Panc1 (cell line): ENCODE measurements at places on chromosomes 4 and X.
A peak's percentile ranks its signal among the peaks of the same experiment; 100 is the strongest.

DNA sequence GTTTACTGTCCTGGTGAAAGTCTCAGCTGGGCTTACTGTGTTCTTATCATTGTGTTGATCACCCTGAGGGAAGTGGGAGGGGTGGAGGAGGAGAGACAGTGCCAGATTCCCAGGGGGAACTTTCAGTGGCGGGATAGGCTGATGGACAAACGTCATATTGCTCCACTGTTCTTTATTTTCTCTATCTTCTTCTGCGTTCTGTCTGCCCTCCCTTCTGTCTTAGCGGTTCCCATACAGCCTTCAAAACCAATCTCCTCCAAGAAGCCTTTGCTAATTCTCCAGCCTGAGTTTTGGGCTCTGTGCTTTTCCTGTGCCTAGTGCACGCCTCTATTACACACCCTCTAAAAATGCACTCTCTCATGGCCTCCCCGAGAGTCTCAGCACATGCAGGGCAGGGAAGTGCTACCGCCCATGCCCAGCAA lies 448.7 kb upstream of the FAT1 start:
- DNase-seq: no peak

- DNase-seq: no peak
Measured at GRCh38 chr4:180153587-180153986, 2089.6 kb upstream of the TENM3 start.

- DNase-seq: peak; percentile 25
Measured at GRCh38 chr4:37825968-37826294, 555 bp upstream of the PGM2 start.

DNA sequence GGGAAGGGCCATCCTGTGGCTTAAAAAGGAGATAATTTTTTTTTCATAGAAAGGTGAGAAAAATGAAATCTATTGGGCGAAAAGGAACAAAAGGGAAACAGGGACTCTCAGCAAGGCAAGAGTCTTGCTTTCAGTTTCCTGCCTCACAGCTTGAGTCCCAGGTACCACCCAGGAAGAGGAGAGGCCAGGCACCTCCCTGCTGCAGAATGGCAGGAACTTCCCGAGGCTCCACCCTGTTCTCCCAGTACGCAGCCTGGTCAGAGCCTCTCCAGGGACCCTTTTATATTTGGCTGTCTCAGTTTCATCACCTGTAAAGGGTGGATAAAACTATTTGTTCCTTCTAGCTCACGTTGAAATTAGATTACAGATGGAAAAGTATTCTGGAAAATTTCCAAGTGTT lies 33.8 kb downstream of the UCHL1 start:
- no peak for DNase-seq

DNA sequence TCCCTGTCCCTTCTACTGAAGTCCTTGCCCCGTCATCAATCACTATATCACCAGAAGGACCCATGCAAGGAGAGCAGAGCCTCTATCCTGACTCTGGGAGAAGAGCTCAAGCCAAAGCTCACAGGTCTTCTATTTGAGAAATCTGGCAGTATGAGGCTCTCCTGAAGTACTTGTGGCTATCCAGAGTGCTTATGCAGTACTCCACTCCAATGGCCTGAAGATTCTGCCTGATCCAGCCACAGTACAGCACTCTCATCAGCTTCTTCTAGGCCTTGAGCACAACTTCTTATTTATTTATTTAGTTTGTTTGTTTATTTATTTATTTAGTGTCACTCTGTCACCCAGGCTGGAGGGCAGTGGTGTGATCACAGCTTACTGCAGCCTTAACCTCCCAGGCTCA lies 13.0 kb downstream of the USP26 start:
- DNase-seq: no peak

DNA sequence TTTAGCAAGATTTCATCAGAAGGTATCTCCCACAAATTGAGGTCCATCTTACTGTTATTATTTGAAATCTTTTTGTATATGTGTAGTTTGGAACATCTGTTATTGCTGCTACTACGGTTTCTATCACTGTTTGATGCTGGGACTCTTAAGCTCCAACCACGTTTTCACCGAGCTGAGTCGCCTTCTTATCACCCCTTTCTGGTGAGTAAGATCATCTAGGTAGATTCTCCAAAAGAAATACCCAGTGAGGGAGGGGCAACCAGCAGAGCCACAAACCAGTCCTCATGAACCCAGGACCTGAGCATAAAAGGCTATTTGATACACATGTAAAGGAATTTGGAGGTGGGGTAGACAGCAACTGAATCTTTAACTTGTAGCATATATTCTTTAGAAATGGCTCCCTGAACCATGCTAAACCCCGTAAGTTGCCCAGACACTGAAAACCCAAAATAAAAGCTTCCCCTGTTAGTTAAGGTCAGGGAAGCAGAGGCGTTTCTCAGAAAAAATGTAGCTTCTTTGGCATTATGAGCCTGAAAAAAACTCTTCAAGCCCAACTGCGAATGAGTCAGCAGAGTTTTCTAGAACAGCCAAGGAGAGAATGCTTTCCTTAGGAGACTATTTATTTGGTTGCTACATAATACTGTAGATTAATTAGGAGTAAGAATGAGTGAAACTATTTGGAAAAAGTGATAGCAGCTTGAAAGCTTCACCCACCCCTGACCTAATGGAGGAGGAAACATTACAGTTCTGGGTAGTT lies 53.8 kb upstream of the ATXN3L start:
- DNase-seq: no peak

- no peak for DNase-seq
Measured at GRCh38 chr4:175308236-175308635, 390.1 kb downstream of the ADAM29 start.

- DNase-seq: no peak
Measured at GRCh38 chr4:41725254-41725653, 23.3 kb downstream of the PHOX2B start.

- no peak for DNase-seq
Measured at GRCh38 chrX:140501940-140502468, 2.9 kb downstream of the SOX3 start.

DNA sequence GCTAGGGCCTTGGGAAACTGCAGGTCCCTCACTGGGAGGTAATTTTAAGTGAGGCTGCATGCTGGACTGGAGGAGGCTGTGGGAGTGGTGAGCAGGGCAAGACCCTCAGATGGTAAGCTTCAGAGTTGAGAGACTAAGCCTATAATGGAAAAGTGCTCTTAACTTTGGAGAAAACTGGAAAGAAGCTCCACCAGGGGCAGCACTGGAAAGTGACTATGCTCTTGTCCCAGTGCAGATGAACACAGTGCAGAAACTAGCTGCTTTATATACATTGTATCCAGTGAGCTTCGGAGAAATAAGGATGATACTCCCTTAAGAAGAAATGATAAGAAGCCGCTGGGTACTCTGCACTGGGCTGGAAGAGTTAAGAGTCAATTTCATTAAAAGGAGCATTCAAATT lies 3.2 kb upstream of the MAGEB2 start:
- no peak for DNase-seq

DNA sequence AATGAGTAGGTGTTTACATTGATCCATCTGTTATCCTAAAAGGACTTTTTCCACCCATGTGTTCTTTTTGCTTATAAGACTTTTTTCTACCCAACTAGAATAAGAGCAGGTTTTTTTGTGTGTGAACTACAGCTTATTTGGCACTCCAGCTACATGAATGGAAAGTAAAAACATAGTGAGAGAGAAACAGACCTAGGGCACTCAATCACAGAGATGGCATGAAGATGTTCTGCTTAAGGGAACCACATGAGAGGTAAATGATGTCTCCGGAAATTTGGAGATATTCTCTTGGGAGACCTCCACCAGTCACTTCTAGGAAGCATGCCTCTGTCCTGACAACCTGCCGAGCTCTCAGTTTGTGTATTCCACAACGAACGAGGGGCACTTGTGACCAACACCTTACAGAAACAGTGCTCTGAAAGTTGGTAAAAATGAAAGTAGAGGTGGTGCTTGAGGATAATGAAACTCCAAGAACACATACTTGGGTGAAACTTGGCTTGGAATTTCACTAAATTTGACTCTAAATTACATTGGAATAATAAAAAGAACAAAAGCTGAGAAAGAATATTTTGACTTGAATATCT lies 788.4 kb upstream of the GALNTL6 start:
- DNase-seq: no peak

- no peak for DNase-seq
Measured at GRCh38 chr4:80043541-80043940, 29.5 kb downstream of the ANTXR2 start.

GRCh38 chr4:137909529-137910309 lies 332.4 kb downstream of the SLC7A11 start:
- DNase-seq: no peak

- no peak for DNase-seq
Measured at GRCh38 chr4:15366721-15367120, 61.1 kb upstream of the C1QTNF7 start.

GRCh38 chrX:15497865-15498264 lies 2.7 kb upstream of the BMX start:
- DNase-seq: peak; percentile 24

- no peak for DNase-seq
Measured at GRCh38 chr4:114005569-114006442, 26.4 kb upstream of the ARSJ start.

- DNase-seq: no peak
Measured at GRCh38 chr4:87500092-87500462, 29.1 kb downstream of the SPARCL1 start.

DNA sequence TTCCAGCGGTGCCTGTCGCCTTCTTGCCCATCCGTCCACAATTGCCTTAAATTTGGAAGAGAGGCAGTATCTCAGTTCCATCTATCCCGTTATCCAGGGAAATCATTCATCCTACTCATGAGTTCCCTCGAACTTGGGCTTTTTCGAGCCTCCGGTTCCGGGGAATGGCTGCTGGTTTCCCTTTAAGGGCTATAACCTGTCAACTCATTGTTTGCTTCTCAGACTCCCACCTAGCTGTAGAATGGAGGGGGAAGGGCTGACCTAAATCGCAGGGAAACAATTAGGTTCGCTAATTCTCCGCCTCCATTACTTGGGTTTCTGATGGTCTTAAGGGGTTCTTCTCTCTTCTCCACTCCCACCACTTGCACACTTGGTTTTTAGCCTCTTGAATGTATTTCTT lies 1.2 kb downstream of the UCHL1 start:
- no peak for DNase-seq

- DNase-seq: no peak
Measured at GRCh38 chrX:552496-552895, 78.1 kb upstream of the SHOX start.

- no peak for DNase-seq
Measured at GRCh38 chr4:114386637-114387233, 211.9 kb upstream of the UGT8 start.

DNA sequence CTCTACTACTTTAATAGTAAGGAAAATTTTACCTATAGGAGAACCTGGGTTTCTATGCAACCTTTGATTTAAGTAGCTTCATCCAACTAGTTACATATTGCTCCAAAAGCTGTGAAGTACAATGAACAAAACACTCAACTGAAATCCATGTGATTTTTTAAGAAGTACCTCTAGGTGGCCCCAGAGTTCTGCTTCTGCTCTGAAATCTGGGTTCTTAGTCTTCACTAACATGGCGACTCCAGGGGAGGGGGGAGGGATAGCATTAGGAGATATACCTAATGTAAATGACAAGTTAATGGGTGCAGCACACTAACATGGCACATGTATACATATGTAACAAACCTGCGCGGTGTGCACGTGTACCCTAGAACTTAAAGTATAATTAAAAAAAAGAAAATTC lies 73.4 kb upstream of the MAGEB2 start:
- DNase-seq: no peak

GRCh38 chr4:149914119-149915115 lies 98.8 kb upstream of the IQCM start:
- peak; percentile 25 for DNase-seq

- no peak for DNase-seq
Measured at GRCh38 chrX:66164470-66164869, 423 bp downstream of the HEPH start.

DNA sequence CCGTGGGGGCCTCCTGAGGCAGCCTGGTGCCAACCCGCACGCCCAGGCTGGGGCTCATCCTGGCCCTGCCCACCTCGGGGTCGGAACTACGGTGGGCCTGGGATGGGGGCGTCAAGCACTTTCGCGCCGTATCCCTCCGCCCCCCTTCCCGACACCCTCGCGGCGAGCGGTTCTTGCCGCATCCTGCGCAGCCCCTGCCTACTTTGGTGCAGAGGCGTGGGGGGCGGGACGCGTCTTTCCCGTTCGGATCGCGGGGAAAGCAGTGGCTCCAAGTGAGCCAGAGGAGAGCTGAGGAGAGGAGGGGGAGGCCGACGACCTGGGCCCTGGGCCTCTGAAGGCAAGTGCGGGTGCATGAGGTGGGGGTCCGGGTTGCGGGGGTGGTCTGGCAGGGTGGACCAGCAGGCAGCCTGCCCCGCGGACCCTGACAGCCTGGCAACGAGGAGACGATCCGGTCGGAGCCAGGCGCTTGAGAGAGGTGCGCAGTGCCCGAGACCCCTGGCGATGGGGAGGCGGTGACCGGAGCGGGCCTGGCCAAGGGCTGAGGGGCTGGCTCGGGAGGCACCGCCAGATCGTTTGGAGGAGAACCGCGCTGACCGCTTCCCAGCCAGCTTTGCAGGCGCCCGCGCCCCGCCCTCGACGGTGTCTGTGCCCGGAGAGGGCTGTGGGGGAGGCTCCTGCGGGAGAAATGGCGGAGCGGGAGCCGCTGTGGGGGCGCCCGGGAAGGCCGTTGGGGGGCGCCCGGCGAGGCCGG lies at the start of gene GPRASP2:
TSS of gene GPRASP2 (plus strand) at position 233 of the 751 bp plus-strand sequence. CDS start 2,422 bp downstream, outside the sequence.
- no peak for DNase-seq

DNA sequence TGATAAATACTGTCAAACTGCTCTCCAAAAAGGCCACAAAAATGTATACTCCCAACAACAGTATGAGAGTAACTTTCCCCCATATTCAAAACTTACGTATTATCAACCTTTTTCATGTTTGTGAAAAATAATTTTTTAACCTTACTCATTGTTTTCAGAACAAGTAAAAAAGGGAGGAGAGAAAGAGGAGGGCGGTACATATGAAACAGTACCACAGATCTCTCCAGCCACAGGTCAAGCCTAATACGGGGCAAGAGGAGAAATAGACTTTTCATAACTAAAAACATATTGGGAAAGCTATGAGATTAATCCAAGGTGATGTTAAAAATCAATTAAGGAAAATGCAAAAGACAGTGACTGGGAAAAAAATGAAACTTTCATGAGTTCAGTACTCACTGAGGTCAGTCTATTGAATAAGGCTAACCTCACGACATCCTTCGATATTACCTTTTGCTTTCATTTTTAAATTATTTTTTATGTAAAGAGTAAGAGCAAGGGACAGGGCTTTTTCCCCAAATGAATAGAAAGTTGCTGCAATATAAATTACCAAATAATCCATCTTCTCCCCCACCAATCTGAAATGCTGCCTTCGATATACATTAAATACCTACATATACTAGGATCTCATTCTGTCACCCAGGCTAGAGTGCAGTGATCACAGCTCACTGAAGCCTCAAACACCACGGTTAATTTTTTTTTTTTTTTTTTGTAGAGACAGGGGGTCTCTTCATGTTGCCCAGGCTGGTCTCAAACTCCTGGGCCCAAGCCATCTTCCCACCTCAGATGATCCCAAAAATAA lies 25.3 kb downstream of the FBXW7 start:
- DNase-seq: no peak

- no peak for DNase-seq
Measured at GRCh38 chrX:142831961-142832530, 193.7 kb upstream of the SPANXN4 start.

- no peak for DNase-seq
Measured at GRCh38 chrX:38008658-38009057, 2.3 kb downstream of the SYTL5 start.
